ENCODE measurements at places on chromosomes 5 and 9. TPM values are rescaled to one million over a fixed set of nuclear protein-coding genes. Genes with fewer than 3 reads are reported as not detected.

The SLC34A1 gene
- total RNA-seq, result not detected

The FGF10 gene
- 8.3 TPM for total RNA-seq

The LCN2 gene
- not detected for total RNA-seq

The CTNND2 gene
- 99.7 TPM for total RNA-seq

The LCN12 gene
- total RNA-seq, result 0.46 TPM

The DPYSL3 gene
- total RNA-seq, result 884 TPM

The CDH6 gene
- total RNA-seq, result 43.4 TPM

The COL15A1 gene
- total RNA-seq, result 6.7 TPM

The BRD8 gene
- total RNA-seq, result 47.3 TPM

The RORB gene
- 18.7 TPM for total RNA-seq

The DIPK1B gene
- 37.4 TPM for total RNA-seq

The SPATA31A3 gene
- total RNA-seq, result not detected

The PPP2R2B gene
- 134 TPM for total RNA-seq

The STPG3 gene
- total RNA-seq, result not detected

The ISCA1 gene
- total RNA-seq, result 93.4 TPM

The FBXL7 gene
- total RNA-seq, result 2.8 TPM

The CLIC3 gene
- not detected for total RNA-seq

The PCDHGA11 gene
- total RNA-seq, result 18.9 TPM

The TNFSF8 gene
- total RNA-seq, result 0.92 TPM

The ANKRD20A1 gene
- total RNA-seq, result 19.4 TPM

The CCL28 gene
- total RNA-seq, result 0.46 TPM

The P4HA2 gene
- total RNA-seq, result 14.5 TPM
